ENCODE measurements at places on chromosomes 12 and 14.

- DNase-seq: peak; percentile 51
Measured at GRCh38 chr14:50025776-50026175, 90.6 kb downstream of the VCPKMT start.

GRCh38 chr14:82779301-82779700 lies 1245.6 kb upstream of the SEL1L start:
- no peak for DNase-seq

DNA sequence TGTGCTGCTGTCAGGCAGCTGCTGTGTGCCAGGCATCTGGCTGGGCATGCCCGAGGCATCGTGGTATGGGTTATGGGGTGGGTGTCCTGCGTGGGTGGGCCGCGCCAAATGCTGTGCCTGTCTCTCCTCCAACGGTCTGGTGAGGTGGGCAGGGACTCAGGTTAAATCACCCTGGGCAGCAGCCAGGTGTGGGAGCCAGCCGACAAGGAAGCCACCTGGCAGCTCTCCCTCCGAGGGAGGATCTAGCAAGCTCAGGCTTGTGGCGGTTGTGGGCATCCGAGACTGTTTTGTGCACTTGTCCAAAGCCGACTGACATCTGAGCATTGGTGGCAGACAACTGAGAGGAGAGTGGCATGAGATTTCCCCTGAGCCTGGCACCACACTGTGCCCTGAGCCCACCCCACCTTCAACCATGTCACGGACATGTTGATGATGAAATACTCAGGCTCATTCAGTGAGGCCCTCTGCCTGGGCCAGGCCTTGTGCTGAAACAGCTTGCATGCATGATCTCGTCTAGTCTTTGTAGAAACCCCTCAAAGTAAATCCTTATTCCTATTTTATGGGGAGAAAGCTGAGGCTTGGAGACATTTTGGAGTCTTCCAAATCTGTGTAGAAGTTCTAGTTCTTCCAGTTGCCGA lies 181.8 kb upstream of the MYL2 start:
- no peak for DNase-seq

- DNase-seq: no peak
Measured at GRCh38 chr12:52832451-52832850, 1.7 kb downstream of the KRT79 start.

GRCh38 chr12:63150713-63151622 lies at the start of gene AVPR1A:
TSS of gene AVPR1A (minus strand) at chr12:63151201. CDS start at chr12:63150836, 365 bp downstream.
- no peak for DNase-seq

DNA sequence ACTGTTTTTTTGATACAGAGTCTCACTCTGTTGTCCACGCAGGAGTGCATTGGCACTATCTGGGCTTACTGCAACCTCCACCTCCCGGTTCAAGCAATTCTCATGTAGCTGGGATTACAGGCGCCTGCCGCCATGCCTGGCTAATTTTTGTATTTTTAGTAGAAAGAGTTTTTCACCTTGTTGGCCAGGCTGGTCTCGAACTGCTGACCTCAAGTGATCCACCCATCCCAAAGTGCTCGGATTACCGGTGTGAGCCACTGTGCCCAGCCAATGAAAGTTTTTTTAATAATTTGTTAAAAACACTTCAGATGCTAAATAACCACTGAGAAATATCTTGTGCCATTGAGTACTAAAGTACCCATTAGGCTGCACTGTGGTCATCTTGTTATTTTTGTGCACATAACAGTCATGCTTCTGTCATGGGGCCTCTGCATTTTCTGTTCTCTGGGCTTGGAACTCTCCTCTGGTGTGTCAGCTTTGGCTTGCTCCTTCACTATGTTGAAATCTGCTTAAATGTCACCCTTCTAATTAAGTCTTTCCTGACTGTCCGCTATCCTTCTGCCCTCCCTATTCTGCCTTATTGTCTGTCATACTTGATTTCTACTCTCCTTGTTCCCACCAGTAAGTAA lies 105.1 kb downstream of the KTN1 start:
- DNase-seq: peak; percentile 52

DNA sequence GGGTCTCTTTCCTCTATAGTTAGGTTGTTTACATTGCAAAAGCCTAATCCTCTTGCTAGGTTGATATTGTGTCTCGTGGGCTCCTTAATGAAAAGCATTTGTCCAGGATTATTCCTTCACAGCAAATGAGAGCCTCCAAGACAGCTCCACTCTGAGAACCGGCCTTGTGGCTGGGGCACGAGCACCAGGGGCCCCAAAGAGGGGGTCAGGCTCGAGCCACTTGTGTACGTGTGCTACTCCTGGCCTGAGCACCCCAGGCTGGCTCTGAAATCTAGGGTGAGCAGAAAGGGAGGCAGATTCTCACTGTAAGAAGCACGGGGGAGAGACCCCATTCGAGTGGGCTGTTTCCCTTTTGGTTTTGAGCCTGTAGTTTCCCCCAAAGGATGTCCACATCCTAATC lies 45.0 kb upstream of the FZD10 start:
- DNase-seq: no peak

GRCh38 chr14:33499687-33500086 lies 451.2 kb downstream of the EGLN3 start:
- no peak for DNase-seq

GRCh38 chr12:68451261-68452077 lies 119.3 kb upstream of the MDM1 start:
- DNase-seq: peak; percentile 74

DNA sequence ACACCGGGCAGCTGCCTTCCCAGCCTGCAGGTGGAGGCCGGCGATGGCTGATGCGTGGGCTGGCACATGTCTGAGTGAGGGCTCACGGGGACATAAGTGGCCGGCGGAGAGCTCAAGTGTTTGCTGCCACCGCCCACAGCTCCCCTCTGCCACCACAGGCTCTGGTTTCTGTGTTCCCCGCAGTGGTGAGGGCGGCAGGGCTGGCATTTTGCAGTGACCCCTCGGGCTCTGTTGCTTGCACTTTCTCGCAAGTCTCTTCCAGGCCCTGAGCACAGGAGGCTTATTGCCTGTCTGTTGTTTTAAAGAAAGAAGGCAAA lies 271.0 kb upstream of the RTL1 start:
- DNase-seq: no peak

GRCh38 chr14:87199381-87199780 lies 793.6 kb downstream of the GALC start:
- DNase-seq: no peak

DNA sequence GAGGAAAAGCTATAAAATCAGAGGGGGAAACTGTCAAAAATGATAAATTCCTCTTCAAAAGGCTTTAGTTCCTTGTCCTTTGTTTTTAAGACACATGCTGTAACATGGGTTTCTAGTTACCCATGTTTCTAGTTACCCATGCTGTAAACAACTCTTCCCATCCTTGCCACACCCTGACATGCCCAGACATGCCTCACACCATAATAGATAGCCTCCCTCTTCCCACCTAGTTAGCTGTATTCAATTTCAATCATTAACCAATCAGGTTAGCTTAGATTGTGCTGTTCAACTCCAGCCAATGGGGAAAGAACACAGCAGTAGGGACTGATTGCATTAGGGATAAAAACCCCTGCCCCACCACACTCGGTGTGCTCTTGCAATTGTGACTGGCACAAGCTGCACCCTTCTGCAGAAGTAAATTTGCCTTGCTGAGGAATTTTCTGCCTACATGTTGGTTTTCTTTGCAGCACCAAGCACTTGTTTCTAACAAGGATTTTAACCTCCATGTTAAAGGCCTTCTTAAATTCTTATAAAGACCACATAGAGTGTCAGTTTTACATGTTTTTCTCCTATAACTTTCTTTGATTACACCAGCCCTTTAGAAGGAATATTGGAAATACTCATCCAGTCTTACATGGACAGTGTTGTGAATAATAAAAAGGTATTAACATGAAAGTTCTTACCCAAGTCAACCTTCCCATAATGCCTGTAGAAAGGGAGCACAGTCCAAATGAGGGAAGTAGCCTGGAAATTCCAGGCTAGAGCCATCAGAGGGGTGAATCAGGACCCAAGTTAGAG lies 32.5 kb upstream of the LALBA start:
- peak; percentile 3 for DNase-seq

DNA sequence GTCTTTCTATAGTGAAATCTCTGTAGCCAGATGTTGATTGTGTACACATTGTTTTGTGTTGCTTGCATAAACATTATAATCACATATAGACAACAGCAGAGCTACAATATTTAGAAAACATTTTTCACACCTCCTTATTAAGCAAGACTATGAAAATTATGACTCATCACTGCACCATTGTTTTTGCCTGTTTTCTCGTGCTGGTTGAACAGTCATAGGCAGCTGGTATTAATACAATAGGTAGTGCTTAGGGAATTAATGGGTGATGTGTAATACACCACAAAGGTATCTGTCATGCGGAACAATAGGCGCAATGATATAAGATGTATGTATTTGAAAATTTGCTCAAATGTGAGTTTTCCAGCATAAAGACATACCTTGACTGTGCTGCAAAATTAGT lies 449.3 kb downstream of the FOXG1 start:
- DNase-seq: peak; percentile 61

- DNase-seq: no peak
Measured at GRCh38 chr14:90605430-90605829, 208.6 kb downstream of the CALM1 start.

GRCh38 chr12:6070472-6071257 lies 53.8 kb downstream of the VWF start:
- DNase-seq: no peak

GRCh38 chr14:62117010-62117750 lies 355.0 kb downstream of the SNAPC1 start:
- peak; percentile 87 for DNase-seq

- DNase-seq: no peak
Measured at GRCh38 chr14:99961826-99962518, 103.2 kb upstream of the EVL start.

DNA sequence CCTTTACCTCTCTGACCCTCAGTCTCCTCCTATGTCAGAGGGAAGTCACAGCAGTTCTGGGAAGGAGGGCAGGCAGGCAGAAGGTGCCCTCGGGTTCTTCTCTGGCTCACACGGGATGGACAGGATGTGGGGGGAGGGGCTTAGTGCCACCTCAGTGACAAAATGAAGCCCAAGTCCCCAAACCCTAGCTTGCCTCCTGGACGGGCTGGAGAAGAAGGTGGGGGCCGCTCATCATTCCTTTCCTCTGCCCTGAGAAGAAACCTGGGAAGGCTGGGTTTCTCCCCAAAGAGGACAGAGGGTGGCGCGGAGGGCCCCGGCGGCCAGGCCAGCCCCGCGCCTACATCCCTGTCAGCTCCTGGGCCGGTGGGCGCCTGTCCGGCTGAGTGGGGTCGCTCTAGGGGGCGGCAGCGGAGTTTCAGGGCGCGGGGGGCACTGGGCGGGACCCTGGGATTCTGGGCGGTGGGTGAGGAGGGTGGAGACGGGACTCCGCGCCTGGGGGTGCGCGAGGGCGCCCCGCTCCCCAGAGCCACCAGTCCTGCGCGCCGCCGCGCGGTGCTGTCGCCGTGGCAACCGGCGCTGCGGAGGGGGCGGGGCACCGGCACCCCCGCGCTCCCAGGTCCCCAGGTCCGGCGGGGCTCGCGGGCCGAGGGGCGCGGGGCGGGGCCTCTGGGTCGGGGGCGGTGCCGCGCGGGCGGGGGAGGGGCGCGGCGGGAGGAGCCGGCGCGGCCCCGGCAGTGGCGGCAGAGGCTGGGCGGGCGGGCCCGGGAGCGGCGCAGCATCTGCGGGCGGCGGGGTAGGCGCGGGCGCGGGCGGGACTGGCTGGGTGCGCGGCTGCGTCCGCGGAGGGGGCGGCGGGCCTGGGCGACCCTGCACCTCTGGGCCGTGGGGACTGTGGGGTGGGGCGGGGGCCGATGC lies at the start of gene TMEM121:
Gene TMEM121, plus strand, starts transcription at position 723 of the 915 bp plus-strand sequence. CDS start 2,252 bp downstream, outside the sequence.
- DNase-seq: peak; percentile 50

GRCh38 chr14:50198499-50198898 lies 32.9 kb downstream of the SOS2 start:
- no peak for DNase-seq

DNA sequence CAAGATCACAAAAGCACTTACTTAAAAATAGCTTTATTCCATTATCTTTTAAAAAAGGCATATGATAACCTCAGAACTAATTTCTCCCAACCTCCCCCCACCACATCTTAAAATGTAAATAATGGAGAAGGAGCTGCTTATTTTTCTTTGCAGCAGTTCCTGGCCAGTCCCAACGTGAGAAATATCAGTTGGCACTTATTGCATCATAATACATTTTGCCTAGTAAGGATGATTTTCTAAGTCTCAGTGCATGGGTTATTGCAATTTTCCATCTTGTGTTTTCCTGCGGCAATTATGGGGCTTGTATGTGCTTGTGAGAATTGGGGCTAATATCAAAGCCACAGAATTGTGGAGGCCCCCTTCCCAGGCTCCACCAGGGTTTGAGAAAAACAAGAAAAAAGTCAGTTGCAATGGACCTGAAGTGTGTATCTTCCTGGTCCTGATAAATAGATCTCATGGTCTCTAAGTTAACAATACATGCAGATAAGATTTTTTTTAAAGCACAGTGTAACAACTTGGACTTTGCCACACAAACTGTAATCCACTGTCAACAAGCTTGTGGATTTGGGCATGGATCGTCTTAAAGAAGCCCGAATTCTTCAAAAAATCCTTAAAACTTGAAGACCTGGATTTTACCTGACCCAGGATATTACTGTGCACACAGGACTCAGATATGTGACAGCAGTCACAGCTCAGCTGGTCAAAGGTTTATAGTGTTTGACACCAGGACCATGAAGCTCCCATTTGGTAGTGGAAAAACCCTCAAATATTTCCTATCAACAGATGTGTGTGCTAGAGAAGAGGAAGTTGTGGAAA lies 2.8 kb upstream of the WSB2 start:
- DNase-seq: no peak

GRCh38 chr12:130456375-130457199 lies 118.9 kb downstream of the PIWIL1 start:
- no peak for DNase-seq

DNA sequence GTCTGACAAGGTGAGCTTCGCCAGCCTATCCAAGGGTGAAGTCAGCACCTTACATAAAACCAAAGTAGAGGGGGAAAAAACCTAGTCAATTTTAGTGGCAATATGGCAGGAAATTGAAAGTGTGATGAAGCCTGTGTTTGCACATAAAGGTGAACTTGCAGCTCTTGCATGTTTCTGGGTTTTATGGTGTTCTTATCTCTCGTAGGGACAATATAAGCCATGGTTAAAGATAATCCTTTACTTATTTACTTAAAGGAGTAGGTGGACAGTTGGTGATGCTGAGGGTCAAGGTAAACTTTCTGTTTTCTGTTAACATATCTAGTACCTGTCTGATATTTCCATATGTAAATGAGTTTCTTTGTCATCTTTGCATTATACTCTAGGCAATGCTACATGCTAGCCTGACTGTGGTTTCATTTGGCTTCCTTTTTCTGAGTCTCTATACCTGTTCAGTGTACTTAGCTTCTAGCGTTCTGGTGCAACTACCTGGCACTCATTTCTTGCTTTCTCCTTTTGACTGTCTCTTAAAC lies 32.8 kb downstream of the CCDC91 start:
- DNase-seq: no peak

DNA sequence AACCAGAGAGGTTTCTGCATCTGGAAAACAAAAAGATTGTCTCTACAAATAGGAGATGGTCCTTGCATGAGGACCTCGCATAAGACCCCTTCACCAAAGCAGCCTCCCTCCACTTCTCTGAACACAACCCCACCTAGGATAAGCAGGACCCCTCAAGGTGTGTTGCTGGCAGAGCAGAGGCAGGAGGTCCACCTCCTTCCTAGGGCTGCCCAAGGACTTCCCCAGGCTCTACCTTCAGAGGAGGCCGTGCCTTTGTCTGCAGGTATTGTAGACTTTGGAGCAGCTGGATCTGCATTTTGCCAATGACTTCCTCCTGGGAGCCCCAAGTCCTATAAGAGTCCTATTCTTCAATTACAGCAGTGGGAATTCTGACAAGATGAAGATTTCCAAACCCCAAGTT lies 67.3 kb upstream of the TSPAN11 start:
- DNase-seq: no peak
